ENCODE measurements at places on chromosomes 2 and 18. TPM values are rescaled to one million over a fixed set of nuclear protein-coding genes. Genes with fewer than 3 reads are reported as not detected.

- no peak for DNase-seq
Observed at GRCh38 chr18:3514312-3515216, 64.6 kb downstream of the TGIF1 start.

DNA sequence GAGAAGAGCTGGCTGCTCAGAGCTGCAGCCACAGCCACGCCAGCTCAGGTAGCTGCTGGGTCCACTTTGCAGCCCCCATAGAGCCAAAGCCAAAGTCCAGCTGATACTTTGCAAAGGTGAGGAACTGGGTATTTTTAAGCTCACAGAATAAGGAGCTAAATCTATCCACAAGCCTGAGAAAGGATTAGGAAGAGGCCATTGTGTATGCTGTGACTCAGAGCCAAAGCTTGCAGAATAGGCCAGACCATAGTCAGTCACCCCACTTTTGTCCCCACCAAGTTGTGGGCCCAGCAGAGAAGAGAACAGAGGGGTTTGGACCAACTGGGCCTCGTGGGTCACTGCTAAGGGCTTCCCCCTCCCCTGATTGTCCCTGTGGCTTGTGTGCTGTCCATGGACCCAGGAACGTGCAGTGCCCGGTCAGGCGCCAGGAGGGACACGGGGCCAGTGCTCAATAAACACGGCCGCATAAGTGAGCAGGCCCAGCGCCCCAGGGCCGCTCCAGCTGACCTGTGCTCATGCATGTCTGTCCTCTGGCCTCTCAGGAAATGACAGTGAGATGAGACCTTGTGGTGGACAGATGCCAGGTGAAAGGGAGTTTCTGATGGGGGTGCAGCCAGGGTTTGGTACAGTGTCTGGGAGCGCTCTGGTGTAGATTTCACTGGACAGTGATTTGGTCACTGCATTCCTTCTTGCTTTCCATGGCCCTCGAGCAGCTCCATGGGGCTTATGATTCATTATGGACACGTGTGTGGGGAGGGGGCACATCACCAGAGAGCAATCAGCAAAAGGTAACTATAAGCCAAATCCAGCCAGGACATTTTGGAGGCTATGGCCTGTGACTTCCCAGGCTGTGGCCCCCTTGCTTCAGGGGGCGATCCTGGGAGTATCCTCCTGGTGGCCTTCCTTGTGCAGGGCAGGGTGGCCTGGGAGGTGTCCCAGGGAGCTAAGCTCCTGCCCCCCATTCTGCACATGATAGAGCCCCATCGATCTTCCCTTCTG lies 31.3 kb downstream of the MAL start:
- DNase-seq = no peak

GRCh38 chr2:217753460-217754200 lies 249.2 kb downstream of the TNS1 start:
- DNase-seq = no peak

DNA sequence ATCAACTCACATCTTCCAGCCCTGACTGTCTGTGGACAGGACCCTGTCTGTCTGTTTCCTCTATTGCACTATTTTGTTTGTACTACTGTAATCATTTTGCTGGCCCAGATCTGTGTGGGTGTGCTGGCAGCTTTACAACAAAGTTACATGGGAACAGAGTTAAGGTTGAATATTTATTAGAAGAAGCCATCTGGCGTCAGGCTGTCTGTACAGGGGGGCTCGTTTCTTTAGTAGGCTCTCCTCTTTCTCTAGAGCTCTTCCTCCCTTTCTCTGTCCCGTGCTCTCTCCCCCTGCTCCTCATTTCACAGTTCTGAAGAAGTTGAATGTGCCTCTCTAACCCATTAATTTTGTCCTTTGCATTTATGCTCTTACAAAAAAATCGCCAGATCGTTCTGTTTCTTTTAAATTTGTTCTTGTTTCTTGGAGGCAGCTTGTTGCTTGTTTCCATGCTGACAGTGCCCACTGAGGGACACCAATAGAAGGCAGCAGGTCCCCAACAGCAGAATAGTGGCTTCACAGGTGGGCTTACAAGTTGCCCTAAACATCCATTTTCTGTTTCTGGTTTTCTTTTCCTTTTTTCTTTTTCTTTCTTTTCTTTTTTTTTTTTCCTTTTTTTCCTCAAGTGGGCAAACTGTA lies 315.2 kb upstream of the ZEB2 start:
- DNase-seq = no peak

- no peak for DNase-seq
Observed at GRCh38 chr2:23918837-23919489, 8.0 kb downstream of the ATAD2B start.

- DNase-seq = no peak
Observed at GRCh38 chr18:37275237-37275741, 290.3 kb downstream of the CELF4 start.

DNA sequence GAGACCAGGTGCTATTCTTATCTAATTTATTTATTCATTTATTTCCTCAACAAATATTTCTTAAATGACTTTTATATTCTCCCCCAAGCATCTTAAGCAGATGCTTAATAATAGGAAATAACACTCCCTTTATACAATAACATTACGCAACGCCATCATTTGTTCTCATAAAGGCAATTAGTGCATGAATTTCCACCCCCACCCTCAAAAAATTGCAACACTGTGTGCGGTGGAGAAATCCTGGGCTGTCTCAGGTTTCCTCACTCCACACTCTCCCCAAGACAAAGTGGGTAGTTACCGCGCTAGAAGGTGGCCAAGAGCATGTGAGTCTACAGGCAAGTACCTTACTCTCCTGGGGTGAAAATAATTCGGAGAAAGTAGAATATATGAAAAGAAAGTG lies 37.0 kb upstream of the CTDP1 start:
- no peak for DNase-seq

GRCh38 chr18:24306201-24306600 lies 91.4 kb downstream of the OSBPL1A start:
- no peak for DNase-seq

- DNase-seq = no peak
Observed at GRCh38 chr18:41906528-41907146, 48.4 kb upstream of the PIK3C3 start.

- DNase-seq = no peak
Observed at GRCh38 chr2:196415384-196415783, 224.1 kb upstream of the CCDC150 start.

DNA sequence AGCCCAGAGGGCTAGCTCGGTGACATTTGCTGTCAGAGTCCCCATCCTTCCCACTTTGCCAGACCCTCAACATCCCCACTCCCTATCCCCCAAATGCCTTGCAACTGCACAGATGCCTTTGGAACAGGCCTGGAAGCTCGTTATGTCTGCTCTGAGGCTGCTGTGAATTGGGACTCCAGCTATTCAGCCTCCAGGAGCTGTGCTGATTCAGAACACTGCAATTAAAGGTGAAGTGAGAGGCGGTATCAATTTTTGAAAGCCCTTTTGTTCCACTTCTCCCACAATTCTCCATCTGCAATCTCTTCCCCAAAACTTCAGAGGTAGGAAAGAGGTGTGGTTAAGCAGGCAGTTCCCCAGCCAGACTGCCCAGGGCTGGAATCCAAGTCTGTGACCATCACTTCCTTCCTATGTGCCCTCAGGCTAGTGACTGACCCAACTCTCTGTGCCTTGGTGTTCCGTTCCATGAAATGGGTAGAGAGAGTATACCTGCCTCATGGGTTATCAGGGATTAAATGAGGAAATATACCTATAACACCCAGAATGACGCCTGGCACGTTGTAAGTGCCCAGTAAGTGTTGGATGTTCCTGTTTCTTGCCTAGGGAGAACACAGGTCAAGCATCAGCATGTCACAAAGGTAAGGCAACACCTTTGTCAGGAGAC lies 17.5 kb downstream of the NOSTRIN start:
- DNase-seq = no peak

DNA sequence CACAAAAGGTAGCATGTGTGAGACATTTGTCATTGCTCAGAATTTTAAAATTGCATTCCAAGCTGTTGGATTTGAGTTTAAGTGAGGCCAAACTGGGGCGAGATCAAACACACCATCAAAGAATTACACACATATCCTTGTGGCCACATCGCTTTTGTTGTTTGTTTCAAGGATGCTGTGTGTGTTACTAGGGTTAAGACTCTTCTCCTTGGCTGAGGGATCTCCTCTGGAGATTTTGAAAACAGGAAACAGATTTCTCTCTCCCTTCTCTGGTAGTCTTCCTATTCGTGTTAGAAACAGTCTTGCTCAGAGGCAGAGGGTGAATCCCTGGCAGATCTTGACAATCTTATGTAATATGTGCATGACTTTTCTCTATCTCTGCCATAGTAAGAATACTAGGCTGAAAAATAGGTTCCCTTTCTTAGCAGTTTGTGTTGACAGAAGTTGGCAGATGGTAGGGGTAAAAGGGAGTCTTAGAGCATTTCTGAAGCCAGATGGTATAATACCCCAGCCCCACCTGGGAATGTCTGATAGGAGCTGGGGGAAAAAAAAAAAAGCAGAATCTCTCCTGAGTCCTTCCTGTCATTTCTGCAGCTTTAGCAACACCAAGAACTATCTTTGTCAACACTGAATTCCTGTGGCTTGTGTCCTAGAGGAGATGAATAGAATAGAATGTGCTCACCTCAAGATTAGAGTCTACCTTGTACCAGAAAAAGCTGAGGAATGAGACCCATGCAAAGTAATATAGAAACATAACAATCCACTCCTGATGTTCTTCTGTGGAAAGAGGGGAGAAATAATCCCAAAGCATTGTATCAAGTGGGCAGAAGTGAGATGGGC lies 101.8 kb downstream of the XRCC5 start:
- no peak for DNase-seq

DNA sequence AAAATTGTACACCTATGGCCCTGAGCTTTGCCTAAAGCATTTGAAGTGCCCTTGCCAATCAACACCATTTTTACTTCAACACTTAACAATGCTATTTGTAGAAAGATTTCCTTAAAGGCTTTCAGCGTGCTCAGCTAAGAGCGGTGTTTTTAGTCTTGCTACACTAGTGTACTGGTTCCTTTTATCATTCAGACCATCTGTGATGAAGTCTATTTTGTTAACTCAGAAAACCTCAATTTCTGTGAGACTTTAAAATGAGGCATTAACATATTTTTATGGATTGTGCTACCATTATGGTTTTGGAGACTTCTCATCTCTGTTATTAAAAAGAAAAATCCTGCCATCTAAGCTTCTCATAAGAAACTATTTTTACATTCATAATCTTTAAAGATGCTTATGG lies 46.6 kb upstream of the EHBP1 start:
- DNase-seq = no peak

GRCh38 chr2:45460825-45461224 lies 150.2 kb downstream of the SRBD1 start:
- DNase-seq = no peak

- DNase-seq = no peak
Observed at GRCh38 chr2:58475756-58476155, 234.6 kb upstream of the FANCL start.

GRCh38 chr2:240946046-240946445 lies 39.9 kb downstream of the CROCC2 start:
- no peak for DNase-seq

- DNase-seq = no peak
Observed at GRCh38 chr18:50313873-50314460, 26.5 kb upstream of the CXXC1 start.

The CROCC2 gene
- not detected for total RNA-seq

The ASXL2 gene
- 32.7 TPM for total RNA-seq

The LNPK gene
- 8.5 TPM for total RNA-seq

The HOXD8 gene
- not detected for total RNA-seq

The SLC19A3 gene
- total RNA-seq = 2.3 TPM

The XRCC5 gene
- 618 TPM for total RNA-seq

The OXER1 gene
- total RNA-seq = 1.6 TPM

The TNFAIP6 gene
- 0.81 TPM for total RNA-seq

All from H9 (cell line).